ENCODE measurements at places on chromosomes 3 and 15.

GRCh38 chr3:147333098-147333497 lies 73.2 kb downstream of the ZIC4 start:
- no peak for DNase-seq

DNA sequence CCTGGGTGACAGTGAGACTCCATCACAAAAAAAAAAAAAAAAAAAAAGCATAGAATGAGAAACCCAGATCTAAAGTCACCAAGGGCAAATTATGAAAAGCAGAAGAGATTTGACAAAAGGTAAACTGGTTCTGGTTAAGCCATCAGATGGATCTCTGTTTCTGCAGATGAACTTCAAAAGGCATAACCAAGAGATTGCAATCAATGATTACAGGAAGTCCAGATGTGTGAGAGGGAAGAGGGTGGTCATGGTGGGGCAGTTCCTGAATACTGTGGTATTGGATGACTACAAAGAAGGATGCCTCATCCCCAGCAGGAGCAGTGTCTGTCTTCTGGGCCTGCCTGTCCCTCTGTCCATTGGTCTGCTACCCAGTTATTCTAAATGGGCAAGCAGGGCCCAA lies 3.8 kb downstream of the P4HTM start:
- no peak for DNase-seq

GRCh38 chr15:33277689-33278088 lies 33.1 kb upstream of the RYR3 start:
- no peak for DNase-seq

DNA sequence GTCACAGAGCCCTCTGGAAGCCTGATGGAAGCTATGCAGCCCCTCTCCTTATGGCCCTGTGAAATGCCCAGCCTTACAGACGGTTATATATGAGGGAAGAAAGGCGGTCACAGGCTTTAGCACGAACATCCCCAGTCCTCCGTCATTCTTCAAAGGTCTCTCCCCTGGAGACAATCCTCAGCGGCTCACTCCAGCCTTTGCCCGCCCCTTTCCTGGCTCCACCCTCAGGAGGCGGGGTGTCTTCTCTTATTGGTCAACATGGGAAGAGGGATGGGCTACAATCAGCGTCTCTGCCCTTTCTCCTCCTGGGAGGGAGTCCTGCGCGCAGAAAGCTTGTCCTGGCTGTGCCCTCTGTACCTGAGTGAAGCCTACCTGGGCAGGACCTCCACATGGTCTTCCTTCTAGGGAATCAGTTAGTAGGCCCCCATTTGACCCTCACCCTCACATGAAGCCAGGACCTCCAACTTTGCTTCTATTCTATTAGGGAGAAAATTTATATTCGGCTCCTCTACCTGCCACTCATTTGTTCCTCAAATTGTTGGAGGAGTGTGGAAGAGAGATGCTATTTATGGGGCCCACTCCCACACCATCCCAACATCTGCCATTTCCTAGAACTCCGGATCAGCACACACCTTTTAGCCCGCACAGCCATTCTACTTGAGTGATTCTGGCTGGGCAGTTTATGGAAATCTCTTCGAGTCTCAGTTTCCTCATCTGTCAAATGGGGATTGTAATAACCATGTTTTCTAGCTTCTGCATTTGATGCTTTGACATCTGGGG lies 112.9 kb upstream of the SLC6A11 start:
- DNase-seq: no peak

DNA sequence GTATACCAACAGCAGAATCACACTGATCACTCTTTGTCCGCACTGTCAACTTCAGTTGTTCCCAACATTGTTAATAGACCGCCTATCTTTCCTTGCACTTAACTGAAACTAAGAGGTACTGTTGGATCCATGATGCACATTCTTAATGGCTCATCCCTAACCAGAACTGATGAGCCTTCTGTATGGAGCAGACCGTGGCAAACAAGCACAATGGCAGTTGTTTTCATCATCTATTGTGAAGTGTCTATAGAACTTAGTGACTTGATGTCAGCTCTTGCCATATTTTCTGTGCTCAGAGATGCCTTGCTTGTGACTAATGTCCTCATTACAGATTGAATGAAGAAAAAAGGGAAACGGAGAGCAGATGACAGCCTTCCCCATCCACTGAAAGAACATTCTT lies 347.4 kb downstream of the NLGN1 start:
- DNase-seq: no peak

GRCh38 chr3:162285259-162285658 lies 788.7 kb downstream of the OTOL1 start:
- no peak for DNase-seq

DNA sequence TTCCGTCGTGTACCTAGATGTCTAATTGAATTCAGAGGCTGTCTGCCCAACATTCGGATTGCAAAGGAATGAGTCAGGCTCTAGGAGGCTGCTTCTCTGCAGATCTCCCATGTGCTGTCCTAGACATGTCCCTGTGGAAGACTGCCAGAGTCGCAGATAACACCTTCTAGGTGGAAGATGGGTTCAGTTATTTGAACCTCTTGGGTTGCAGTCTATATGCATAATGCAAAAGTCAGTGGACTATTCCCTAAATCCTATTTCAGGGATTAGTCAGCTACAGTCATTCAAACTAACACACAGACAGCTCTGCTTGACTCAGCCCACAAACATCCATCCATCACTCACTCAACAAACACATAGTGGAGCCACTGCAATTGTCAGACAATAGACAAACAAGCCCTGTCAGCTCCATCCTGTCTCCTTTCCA lies 300.0 kb upstream of the CTNNB1 start:
- no peak for DNase-seq

Data from inflammatory macrophage (primary cell).